Transverse colon (tissue), 4 donors: ENCODE measurements at places on chromosomes 2 and 18.

GRCh38 chr2:212284166-212284565, 254.4 kb downstream of the ERBB4 start:
- DNase-seq: no peak
- no peak overlapping the region for H3K4me3 ChIP-seq
- H3K36me3 ChIP-seq: no peaks in the 10 kb centered on the region
- H3K4me1 ChIP-seq: no peaks in the 10 kb centered on the region

DNA sequence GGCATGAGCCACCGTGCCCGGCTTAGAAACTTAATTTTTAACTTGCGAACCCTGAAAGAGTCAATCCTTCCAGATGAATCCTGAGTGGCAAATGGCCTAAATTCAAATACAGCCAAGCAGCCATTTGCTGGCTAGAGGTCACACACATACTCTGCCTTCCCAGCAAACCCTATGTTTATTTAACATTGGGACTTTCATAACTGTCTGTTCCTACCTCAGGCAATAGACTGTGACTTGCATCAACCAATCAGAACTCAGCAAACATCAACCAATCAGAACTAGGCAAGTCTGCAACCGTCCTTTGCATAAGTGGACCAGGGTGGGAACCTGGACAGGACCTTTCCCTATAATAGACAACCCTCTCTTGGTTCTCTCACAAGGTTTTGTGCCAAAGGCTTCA, 127.5 kb downstream of the DTNB start:
- H3K27ac ChIP-seq: no peak overlapping the region
- DNase-seq: no peak
- no peaks in the 10 kb centered on the region for H3K36me3 ChIP-seq
- no peak overlapping the region for H3K4me3 ChIP-seq

DNA sequence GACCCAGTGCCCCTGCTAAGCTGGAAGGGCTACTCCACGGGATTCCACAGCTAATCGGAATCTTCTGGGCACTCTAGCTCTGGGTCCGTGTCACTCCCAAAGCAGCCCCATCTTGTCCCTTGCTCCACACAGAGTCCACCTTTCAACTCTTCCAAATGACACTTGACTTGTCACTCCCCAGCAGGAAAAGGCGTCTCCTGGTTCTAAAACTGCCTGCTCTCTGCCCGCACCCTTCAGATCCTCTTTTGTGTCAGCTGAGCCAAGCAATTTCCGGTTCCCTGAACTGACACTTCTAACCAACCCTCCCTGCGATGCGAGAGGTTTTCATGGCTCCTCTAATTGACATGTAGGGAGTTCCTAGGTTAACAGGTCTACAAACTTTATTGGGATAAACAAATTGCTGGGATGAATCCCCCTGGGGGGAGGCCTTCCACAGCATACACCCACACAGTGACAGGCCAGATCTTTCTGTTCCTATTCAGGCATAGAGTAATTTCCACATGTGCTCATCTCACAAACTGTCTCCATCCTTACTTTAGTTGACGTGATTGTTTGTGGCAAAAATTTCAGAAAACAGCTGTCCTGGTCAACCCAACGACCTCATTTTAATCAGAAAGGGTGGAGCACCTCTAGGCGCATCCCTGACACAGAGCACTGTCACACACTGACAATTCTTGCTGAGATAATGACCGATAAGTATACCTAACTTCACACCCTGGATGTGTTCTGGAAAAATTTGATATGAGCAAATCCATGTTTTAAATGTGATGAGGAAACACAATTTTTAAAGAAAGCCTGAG, 104.9 kb downstream of the RBMS1 start:
- H3K27me3 ChIP-seq: no peaks in the 10 kb centered on the region
- H3K27ac ChIP-seq: peak overlapping the region; percentile 81
- no peaks in the 10 kb centered on the region for H3K36me3 ChIP-seq
- H3K4me1 ChIP-seq: peaks cover 25% of the 10 kb centered on the region

- no peaks in the 10 kb centered on the region for H3K27me3 ChIP-seq
- H3K4me1 ChIP-seq: peaks cover 38% of the 10 kb centered on the region
- peak overlapping the region; percentile 97 for H3K27ac ChIP-seq
- no peaks in the 10 kb centered on the region for H3K36me3 ChIP-seq
Measured at GRCh38 chr2:61535449-61535848, 2.7 kb downstream of the XPO1 start.

- no peaks in the 10 kb centered on the region for H3K27me3 ChIP-seq
- no peak overlapping the region for H3K27ac ChIP-seq
- peaks cover 9% of the 10 kb centered on the region for H3K4me1 ChIP-seq
Measured at GRCh38 chr18:452816-453215, 47.7 kb downstream of the COLEC12 start.

GRCh38 chr18:56568986-56569385, 69.4 kb downstream of the TXNL1 start:
- no peaks in the 10 kb centered on the region for H3K36me3 ChIP-seq
- H3K4me3 ChIP-seq: no peak overlapping the region
- no peaks in the 10 kb centered on the region for H3K27me3 ChIP-seq
- no peaks in the 10 kb centered on the region for H3K4me1 ChIP-seq

- no peaks in the 10 kb centered on the region for H3K36me3 ChIP-seq
- DNase-seq: no peak
- H3K27ac ChIP-seq: no peak overlapping the region
- no peak overlapping the region for H3K4me3 ChIP-seq
- no peaks in the 10 kb centered on the region for H3K4me1 ChIP-seq
- H3K27me3 ChIP-seq: no peaks in the 10 kb centered on the region
Measured at GRCh38 chr18:2354292-2354691, 217.0 kb downstream of the METTL4 start.

DNA sequence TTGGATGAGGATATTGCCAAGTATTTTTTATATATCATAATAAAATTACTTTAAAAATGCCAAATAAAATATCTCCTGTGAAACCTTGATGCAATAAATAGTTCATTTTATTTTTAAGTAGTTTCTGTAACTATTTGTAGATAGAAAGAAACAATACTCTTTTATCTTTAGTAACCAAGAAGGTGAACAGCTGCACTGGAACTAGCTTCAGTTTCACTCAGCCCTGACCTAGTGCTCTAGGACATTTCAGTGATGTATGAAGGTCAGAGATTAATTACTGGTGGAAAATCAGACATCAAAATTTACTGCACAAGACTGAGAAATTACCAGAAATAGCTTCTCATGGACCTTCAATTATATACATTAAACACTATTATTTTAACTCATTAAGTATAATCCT, 1305.0 kb downstream of the CNTNAP5 start:
- H3K27ac ChIP-seq: no peak overlapping the region
- H3K27me3 ChIP-seq: no peaks in the 10 kb centered on the region
- no peaks in the 10 kb centered on the region for H3K4me1 ChIP-seq
- H3K36me3 ChIP-seq: no peaks in the 10 kb centered on the region
- no peak for DNase-seq

- H3K4me3 ChIP-seq: no peak overlapping the region
- H3K4me1 ChIP-seq: peaks cover 18% of the 10 kb centered on the region
- no peaks in the 10 kb centered on the region for H3K27me3 ChIP-seq
- H3K27ac ChIP-seq: no peak overlapping the region
- no peak for DNase-seq
Measured at GRCh38 chr2:61014763-61015162, 2.8 kb upstream of the PEX13 start.

DNA sequence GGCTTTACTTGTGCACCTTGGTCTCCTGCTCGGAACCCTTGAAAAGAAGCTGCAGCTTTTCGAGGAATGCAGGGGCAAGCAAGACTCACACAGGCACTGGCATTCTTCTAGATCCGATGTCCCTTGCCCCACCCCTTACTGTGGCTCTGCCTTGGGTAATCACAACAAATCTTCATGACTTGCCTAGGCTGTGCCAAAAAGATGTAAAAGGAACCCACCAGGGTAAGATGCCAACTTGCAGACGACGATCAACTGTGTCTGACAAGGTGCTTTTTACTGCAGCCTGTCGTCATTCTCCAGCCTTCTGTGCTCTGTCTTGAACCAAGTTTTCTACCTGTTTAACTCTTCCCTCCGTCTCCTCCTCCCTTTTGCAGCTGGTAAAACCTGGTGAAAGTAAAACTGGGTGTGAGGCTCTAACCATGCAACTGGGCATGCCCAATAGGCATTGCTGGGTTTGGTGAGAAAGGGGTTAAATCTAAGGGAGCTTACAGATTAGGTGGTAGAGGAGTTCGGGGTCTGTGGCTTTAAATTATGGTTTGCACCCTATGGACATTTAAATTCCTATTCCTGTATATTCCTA, 909 bp upstream of the NRXN1 start:
- DNase-seq: no peak
- no peaks in the 10 kb centered on the region for H3K4me1 ChIP-seq
- no peak overlapping the region for H3K4me3 ChIP-seq
- H3K27ac ChIP-seq: no peak overlapping the region

- no peak overlapping the region for H3K4me3 ChIP-seq
- no peaks in the 10 kb centered on the region for H3K27me3 ChIP-seq
- peaks cover 23% of the 10 kb centered on the region for H3K4me1 ChIP-seq
Measured at GRCh38 chr18:74493689-74494088, 2.5 kb upstream of the CNDP2 start.

GRCh38 chr2:20609995-20610357, 40.9 kb downstream of the HS1BP3 start:
- peak overlapping the region; percentile 91 for H3K27ac ChIP-seq
- DNase-seq: no peak
- H3K36me3 ChIP-seq: no peaks in the 10 kb centered on the region
- H3K4me1 ChIP-seq: peaks cover 54% of the 10 kb centered on the region

DNA sequence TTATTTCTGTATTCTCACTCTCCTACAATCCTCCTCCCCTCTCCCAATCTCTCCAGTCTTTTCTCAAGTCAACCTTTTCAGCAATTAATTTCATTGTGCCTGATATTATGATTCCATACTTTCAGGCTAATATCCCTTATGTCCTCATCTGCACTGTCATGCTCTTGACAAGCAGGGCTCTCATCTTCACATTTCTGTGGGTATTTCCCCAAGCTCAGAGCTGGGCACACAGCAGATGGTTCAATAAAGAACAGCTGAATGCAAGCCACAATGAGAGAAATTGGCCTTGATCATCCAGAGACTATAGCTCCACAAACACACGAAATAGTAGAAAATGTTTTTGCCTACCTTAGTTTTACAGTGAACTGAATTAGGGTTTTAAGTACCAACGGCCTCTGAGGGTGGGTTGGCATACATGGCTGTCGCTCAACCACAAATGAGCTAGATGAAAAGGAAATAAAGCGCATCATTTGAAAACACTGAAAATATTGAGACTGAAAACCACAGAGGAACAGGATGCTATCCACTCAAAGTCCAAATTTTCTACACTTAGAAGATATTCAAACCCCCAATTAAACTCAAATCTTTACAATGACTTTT, 47.5 kb upstream of the STAT1 start:
- DNase-seq: no peak
- H3K36me3 ChIP-seq: no peaks in the 10 kb centered on the region
- H3K27me3 ChIP-seq: no peaks in the 10 kb centered on the region

- no peaks in the 10 kb centered on the region for H3K27me3 ChIP-seq
- H3K4me3 ChIP-seq: no peak overlapping the region
- DNase-seq: no peak
Measured at GRCh38 chr2:125224830-125225229, 1199.7 kb downstream of the CNTNAP5 start.

DNA sequence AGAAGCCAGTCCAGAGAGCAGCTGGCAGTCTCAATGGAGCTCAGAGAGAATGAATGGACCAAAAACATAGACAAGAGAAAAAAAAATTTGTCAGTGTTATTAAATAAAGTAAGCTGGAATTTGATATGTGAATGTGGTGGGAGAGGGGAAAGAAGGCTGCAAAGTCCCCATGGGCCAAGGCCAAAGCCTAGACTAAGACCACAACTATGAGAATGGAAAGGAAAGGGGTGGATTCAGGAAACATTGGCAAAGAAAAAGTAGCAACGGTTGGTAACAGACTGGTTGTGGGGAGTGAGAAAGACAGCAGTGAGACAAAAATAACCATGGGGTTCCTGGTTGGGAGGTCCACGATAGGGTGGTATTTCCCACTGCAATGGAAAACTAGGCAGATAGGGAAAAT, 47.0 kb downstream of the ZEB2 start:
- no peaks in the 10 kb centered on the region for H3K4me1 ChIP-seq
- H3K27me3 ChIP-seq: peaks cover 40% of the 10 kb centered on the region
- H3K36me3 ChIP-seq: no peaks in the 10 kb centered on the region
- DNase-seq: no peak
- no peak overlapping the region for H3K27ac ChIP-seq

GRCh38 chr2:236250909-236251579, 13.2 kb downstream of the ASB18 start:
- H3K36me3 ChIP-seq: no peaks in the 10 kb centered on the region
- H3K4me1 ChIP-seq: no peaks in the 10 kb centered on the region
- no peak for DNase-seq
- peaks cover 20% of the 10 kb centered on the region for H3K27me3 ChIP-seq
- H3K27ac ChIP-seq: no peak overlapping the region

DNA sequence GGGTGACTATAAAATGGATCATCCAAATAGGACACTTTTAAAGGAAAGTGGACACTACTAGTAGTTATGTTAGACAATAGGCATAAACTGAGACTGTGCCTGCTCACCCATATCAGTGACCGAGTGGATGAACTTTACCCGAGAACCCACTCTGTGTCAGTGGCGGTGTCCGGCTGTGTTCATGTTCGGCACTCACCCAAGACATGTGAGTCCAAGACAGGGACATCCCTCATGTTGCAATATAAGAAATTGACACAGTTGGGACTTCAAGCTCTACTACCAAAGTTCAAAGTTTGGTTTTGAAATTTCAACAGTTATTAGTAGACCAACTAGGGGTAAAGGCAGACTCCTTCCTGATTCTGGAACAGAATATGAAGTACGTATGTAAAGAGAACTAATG, 326.3 kb upstream of the TNP1 start:
- no peak for DNase-seq
- peak overlapping the region; percentile 41 for H3K27ac ChIP-seq
- no peaks in the 10 kb centered on the region for H3K4me1 ChIP-seq
- H3K27me3 ChIP-seq: no peaks in the 10 kb centered on the region
- no peaks in the 10 kb centered on the region for H3K36me3 ChIP-seq

- no peak for DNase-seq
- no peak overlapping the region for H3K4me3 ChIP-seq
- no peaks in the 10 kb centered on the region for H3K4me1 ChIP-seq
- no peaks in the 10 kb centered on the region for H3K27me3 ChIP-seq
- no peak overlapping the region for H3K27ac ChIP-seq
- no peaks in the 10 kb centered on the region for H3K36me3 ChIP-seq
Measured at GRCh38 chr2:171531291-171531690, 9.0 kb downstream of the CYBRD1 start.

GRCh38 chr2:22124003-22124402, 1000.2 kb downstream of the TDRD15 start:
- no peak overlapping the region for H3K4me3 ChIP-seq
- no peaks in the 10 kb centered on the region for H3K36me3 ChIP-seq
- H3K4me1 ChIP-seq: no peaks in the 10 kb centered on the region
- DNase-seq: no peak
- H3K27ac ChIP-seq: no peak overlapping the region
- H3K27me3 ChIP-seq: no peaks in the 10 kb centered on the region

GRCh38 chr2:37645362-37645761, 26.1 kb downstream of the CDC42EP3 start:
- no peaks in the 10 kb centered on the region for H3K36me3 ChIP-seq
- no peaks in the 10 kb centered on the region for H3K27me3 ChIP-seq
- no peak overlapping the region for H3K4me3 ChIP-seq

- no peak for DNase-seq
- no peaks in the 10 kb centered on the region for H3K27me3 ChIP-seq
- no peaks in the 10 kb centered on the region for H3K4me1 ChIP-seq
- no peaks in the 10 kb centered on the region for H3K36me3 ChIP-seq
- no peak overlapping the region for H3K27ac ChIP-seq
- H3K4me3 ChIP-seq: no peak overlapping the region
Measured at GRCh38 chr2:198807131-198807530, 650.6 kb downstream of the SATB2 start.

- no peak overlapping the region for H3K4me3 ChIP-seq
- no peaks in the 10 kb centered on the region for H3K36me3 ChIP-seq
- no peaks in the 10 kb centered on the region for H3K27me3 ChIP-seq
- no peak for DNase-seq
- no peak overlapping the region for H3K27ac ChIP-seq
Measured at GRCh38 chr2:172829229-172829628, 93.6 kb downstream of the RAPGEF4 start.
